ENCODE measurements at places on chromosomes 6 and 20.

DNA sequence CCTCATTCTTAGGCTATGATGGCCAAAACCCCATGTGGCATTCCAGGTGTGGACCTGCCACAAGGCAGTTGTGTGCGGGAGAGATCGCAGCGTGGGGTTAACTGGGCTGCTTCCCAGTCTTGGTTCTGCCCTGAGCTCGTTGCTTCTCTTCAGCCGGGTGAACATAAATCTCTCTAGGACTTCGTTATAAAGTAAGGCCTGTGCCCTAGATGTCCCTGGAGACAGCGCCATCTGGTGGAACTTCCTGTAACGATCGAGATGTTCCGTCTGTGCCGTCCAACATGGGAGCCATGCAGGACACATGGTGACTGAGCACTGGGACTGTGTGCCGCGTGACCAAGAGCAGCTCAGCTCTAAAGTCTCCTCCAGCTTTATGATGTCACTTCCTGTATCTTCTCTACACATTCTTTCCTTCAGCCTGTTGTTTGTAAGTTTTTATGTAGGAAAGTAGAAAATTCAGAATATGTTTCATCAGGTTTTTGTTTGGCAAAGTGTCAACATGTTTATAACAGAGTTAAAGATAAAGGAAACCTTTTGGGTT lies 26.8 kb upstream of the RPP40 start:
- peak; percentile 70 for DNase-seq

DNA sequence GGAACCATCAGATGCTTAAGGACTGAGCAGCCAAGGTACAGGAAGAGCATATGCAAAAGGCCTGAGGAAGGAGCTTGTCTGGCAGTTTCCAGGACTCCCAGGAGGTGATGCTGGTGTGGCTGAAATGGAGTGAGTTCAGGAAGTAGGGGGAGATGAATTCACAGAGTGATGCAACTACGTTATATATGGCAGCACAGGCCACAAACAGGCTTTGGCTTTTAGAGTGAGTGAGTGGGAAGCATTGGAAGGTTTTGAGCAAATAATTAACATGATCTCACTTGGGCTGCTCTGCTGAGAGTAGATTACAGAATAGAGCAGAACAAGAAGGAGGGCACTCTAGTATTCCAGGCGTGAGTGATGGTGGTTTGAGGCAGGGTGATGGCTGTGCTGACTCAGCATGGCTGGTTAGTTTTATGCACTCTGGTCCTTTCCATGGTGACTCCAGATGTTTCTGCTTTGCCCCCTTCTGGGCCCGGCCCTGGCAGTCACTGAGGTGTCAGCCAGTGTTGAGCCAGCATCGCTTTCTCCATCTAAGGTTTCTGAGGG lies 6.5 kb downstream of the BTN2A2 start:
- no peak for DNase-seq

- no peak for DNase-seq
Observed at GRCh38 chr20:44795836-44796235, 14.5 kb downstream of the RIMS4 start.

- DNase-seq = no peak
Observed at GRCh38 chr20:57794600-57795341, 85.0 kb upstream of the PMEPA1 start.

DNA sequence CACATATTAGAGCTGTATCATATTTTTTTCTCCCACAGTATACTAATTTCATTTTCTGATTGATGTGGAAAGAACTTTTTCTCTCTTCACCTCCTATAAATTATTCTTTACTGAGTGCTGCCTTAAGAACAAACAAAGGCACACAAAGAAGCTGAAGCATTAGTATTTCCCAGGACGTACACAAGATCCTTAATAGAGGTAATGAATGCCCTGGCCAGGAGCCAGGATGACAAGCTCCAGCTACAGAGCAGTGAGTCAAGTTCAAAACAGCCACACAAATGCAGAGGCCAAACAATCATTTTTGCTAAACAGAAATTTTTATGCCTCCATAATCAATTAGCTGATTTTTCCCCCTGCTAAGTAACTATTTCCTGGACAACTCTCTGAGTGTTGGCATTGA lies 639.6 kb downstream of the EPHA7 start:
- DNase-seq = no peak

GRCh38 chr6:39029156-39030011 lies 19.2 kb upstream of the GLP1R start:
- DNase-seq = no peak

- no peak for DNase-seq
Observed at GRCh38 chr20:24769878-24770627, 179.0 kb upstream of the CST7 start.

DNA sequence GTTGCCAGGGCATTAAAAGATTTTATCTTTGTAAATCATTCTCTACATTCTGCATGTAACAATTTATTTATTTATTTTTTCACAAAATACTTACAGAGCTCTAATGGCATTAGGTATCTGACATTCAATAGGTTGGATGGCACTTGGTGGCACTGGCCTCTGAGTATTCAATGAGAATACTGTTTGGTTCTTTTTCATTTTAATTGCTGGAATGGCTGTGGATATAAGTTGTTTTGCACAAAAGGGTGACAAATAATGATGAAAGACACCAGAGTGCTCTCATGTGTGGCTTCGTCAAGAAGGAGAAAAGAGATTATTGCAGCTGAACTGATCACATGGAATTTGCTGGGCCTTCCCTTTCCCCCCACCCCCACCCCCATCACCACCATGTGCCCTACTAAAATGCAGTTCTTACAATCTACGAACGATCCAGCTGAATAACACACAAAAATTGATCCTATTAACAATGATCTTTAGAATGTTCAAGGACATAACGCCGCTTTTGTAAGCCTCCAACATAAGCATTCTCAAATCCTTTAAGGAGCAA lies 195.2 kb upstream of the POU3F2 start:
- DNase-seq = no peak

DNA sequence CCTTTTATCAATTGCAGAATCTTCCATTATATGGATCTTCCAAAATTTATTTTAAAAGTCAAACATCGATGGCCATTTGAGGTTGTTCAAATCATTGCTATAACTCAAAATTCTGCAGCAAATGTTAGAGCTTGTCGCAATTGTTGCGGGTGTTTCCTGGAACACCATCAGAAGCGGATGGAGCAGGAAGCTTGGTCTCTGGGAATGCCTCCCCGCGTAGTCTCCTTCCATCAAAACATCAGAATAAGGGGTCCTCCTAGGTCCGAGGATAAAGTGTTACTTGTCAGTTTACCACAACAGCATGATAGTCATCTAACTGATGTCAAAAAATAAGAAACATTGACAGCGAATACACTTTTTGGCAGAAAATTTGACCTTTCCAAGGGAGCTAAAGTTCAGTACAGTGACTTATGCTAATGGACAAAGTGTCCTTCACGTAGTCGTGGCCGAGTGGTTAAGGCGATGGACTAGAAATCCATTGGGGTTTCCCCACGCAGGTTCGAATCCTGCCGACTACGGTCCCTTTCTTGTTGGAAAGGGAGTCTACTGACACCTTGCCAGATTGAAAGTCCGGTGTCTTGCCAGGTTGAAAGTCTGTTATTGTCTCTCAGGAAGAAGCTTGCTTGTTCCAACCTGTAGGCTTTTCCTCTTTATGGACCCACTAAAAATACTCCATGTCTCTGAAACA lies 59.0 kb upstream of the ZNF184 start:
- no peak for DNase-seq

- DNase-seq = no peak
Observed at GRCh38 chr6:76788155-76788554, 675.1 kb downstream of the HTR1B start.

DNA sequence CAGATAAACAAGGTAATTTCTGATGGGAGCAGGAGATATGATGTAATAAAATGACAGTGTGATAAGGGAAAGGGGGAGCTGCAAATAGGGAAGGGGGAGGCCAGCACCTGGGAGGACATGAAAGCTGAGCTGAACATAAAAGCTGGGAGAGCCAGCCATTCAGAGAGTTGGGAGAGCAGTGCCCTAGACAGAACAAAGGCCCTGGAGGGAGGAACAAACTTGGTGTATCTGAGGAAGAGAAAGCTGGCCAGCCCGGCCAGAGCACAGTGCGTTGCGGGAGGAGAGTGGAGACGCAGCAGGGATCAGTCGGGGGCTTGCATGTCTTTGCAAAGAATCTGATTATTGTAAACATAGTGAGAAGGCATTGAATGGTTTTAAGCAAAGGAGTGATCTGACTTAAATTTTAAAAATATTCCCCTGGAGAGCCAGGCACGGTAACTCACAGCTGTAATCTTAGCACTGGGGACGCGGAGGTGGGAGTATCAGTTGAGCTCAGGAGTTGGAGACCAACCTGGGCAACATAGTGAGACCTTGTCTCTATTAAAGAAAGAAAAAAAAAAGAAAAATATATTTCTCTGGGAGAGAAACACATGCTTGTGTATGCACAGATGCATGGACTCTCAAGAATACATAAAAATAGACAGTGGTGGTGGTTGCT lies 318.2 kb downstream of the ZFAND3 start:
- peak; percentile 6 for DNase-seq

DNA sequence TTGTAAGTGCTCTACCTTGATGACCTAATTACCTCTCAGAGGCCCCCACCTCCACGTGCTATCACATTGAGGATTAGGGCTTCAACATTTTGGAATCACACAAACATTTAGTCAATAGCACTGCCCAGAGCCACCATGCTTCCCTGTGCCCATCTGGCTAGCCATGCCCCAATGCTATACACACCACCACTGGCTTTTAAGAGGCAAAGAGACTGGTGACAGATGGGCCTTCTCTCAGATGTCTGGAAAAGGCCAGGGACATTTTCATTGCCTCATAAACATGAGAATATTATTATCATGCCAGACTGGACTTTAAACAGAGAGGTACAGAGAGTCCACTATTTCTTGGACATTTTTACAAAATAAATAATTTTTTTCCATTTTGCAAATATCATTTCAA lies 29.8 kb downstream of the TRMT6 start:
- no peak for DNase-seq

- no peak for DNase-seq
Observed at GRCh38 chr6:17628873-17629272, 28.8 kb downstream of the FAM8A1 start.

GRCh38 chr6:152112491-152113261 lies 305.2 kb downstream of the ESR1 start:
- DNase-seq = no peak

DNA sequence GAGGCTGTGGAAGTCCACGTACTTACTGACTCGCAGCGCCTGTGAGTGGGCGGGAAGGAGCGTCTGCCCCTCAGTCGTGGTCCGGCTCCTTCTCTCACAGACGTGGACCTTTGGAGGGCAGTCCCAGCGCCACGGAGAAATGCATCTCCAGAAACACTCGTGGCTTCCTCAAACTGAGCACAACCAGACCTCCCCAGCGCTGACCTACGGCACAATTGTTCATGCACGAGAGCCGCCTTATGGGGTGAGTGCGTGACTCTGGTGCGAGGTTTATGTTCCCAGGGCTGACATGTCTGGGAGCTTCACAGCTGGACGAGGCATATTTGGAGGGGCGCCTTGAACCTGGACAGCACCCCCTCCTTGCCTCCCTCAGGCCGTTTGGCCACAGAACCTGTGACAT lies 29.7 kb downstream of the FRMD1 start:
- DNase-seq = no peak

DNA sequence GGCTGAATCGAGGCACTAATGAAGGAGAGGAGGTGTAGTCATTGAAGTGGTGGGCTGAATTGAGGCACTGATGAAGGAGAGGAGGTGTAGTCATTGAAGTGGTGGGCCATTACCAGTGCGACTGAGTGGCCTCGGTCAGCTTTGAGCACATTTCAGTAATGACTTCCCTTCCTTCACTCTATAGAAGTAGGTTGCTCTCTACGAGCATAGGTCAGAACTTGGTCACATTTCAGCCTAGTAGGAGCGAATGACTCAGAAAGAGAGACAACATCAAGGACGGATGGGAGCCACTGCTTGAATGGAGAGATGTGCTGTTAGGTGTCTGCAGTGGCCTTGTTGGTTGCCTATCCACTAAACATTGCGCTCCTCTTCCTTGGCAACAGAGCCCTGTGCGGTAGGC lies 39.5 kb downstream of the ZDHHC14 start:
- DNase-seq = no peak

DNA sequence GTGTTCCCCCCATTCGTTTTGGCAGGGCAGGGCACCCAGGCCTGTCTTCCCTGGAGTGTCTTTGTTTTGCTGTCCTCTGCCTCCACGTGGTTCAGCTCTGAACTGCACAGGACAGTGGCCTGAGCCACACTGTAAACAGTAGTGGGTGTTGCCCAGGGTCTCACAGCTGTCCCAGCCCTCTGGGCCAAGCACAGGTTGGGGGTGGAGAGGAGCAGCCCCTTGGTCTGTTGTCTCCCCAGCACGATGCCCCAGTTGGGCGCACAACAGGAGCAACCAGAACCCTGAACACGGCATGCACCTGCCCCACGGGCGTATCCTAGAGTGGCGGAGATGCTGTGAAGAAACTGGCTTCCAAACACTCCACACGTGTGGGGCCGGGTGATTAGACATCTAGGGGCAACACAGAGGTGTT lies 14.4 kb downstream of the CCDC167 start:
- DNase-seq = no peak

- DNase-seq = peak; percentile 14
Observed at GRCh38 chr6:27582928-27583725, 110.2 kb upstream of the ZNF184 start.

DNA sequence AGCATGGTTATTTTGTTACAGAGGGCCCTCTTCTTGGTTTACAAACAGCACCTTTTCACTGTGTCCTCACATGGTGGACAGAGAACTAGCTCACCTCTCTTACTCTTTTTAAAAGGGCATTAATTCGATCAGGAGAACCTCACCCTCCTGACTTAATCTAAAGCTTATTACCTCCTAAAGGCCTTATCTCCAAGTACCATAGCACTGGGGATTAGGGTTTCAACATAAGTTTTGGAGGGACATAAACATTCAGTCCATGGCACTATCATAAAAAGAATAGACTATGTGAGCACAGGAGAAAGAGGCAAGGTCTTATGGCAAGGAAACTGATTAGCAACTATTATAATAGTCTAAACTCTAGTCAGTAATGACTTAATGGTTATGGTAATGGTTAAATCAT lies 736.2 kb upstream of the ADGRB3 start:
- DNase-seq = no peak

- no peak for DNase-seq
Observed at GRCh38 chr6:166959911-166960608, 3.7 kb upstream of the RNASET2 start.

DNA sequence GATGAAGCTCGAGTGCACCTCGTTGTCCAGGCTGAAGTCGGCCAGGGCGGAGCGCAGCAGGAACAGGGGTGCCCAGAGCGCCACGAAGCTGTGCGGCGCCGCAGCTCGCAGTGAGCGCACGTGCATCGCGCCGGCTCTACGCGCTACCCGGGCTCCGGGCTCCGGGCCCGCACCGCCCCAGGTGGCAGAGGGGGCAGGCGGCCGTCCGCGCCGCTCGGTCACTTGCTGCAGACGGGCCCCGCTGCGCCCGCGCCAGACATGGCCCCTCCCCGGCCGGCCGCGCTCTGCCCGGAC lies 497 bp downstream of the BMP7 start:
- no peak for DNase-seq

- no peak for DNase-seq
Observed at GRCh38 chr20:24227600-24227999, 239.0 kb upstream of the GGTLC1 start.

- DNase-seq = no peak
Observed at GRCh38 chr20:58889798-58890517, 37.4 kb downstream of the GNAS start.

GRCh38 chr6:13624871-13625288 lies 9.7 kb downstream of the NOL7 start:
- no peak for DNase-seq

- DNase-seq = no peak
Observed at GRCh38 chr20:7250337-7250736, 482.9 kb downstream of the BMP2 start.

GRCh38 chr20:60088236-60088635 lies 130.0 kb downstream of the CDH26 start:
- DNase-seq = no peak
